ENCODE measurements at places on chromosomes 7 and 10. TPM values are rescaled to one million over a fixed set of nuclear protein-coding genes. Genes with fewer than 3 reads are reported as not detected.

The FAM237B gene
- total RNA-seq, result not detected

The CPVL gene
- 0.25 TPM for total RNA-seq

- DNase-seq, result no peak
Observed at GRCh38 chr10:51935341-51935740, 235.9 kb upstream of the CSTF2T start.

GRCh38 chr7:30648744-30649540 lies 33.3 kb downstream of the CRHR2 start:
- DNase-seq, result no peak

DNA sequence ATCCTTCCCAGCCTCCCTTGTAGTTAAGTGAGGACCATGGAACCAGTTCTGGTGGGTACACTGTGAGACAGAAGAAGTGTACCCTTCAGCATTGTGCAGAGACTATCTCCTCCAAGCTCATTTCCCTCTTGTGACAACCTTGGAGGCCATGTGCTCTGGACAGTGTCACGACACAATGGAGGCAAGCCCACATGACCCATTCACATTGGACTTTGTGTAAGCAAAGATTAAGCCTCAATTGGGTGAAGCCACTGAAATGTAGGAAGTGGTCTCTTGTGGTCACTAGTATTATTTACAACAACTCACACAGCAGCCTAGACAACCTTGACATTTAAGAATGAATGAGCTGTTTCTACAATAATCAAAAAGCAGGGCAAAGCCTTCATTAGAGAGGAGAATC lies 124.2 kb downstream of the INHBA start:
- no peak for DNase-seq

DNA sequence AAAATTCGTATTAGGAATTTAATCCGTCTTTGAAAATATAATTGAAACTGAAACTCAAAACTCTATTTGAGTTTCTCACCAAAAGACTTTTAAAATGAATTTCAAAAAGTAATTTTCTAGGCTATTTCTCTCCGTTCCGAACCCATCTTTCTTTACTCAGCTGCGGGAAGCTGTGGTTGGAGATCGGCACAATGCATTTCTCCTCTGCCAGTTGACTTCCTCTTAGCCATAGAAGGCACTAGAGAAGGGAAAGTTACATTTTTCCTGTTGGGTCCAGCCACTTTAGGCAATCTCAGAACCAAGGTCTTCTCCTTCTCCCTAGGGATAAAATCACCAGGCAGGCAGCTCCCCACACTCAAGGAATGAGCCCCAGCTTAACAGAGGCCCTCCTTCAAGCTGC lies 133.6 kb upstream of the COL1A2 start:
- DNase-seq, result no peak

The STRIP2 gene
- total RNA-seq, result 2.3 TPM

DNA sequence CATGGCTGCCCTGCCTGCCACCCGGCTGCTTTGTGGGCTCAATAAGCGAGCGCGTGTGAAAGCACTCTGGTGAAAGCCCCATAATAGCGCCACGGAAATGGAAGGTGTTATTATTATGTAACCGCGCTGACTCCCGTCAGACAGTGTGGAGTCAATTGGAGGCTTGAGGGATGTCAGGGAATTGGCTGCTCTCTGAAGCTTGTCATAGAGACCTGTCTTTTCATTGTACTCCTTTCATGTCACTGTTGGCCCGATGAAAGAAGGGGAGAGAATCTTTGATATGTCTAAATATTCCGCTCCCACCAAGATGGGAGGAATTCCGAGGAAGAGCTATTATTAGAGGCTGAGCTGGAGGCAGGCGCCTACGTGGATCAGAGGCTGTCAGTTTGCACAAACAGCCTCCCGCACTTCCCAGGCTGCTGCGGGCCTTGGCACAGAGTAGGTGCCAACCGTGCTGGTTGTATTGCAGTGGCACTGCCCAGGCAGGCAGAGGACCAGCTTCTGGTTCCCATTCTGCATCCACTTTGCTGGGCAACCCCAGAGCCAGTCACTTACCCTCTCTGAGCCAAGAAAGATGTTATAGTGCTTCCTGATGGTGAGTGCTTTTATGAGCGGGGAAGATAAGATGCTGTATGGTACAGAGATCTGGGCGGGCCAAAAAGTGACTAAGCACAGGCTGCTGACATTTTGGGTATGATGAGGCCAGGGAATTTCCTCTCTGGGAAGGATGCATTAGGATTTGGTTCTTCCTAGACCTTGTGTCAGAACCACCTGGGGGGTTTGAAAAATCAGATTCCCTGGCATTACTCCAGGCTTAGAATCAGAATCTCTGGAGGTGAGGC lies 151.4 kb downstream of the RPS24 start:
- no peak for DNase-seq

GRCh38 chr7:128259131-128260061 lies 18.3 kb downstream of the LEP start:
- DNase-seq, result no peak

- no peak for DNase-seq
Observed at GRCh38 chr10:98517672-98518071, 70.9 kb upstream of the HPS1 start.

All from dermis microvascular lymphatic vessel endothelial cell (primary cell).